Activated T-cell treated with anti-CD3 and anti-CD28 coated beads for 1 hour (primary cell): ENCODE measurements at places on chromosomes 16 and 17.

DNA sequence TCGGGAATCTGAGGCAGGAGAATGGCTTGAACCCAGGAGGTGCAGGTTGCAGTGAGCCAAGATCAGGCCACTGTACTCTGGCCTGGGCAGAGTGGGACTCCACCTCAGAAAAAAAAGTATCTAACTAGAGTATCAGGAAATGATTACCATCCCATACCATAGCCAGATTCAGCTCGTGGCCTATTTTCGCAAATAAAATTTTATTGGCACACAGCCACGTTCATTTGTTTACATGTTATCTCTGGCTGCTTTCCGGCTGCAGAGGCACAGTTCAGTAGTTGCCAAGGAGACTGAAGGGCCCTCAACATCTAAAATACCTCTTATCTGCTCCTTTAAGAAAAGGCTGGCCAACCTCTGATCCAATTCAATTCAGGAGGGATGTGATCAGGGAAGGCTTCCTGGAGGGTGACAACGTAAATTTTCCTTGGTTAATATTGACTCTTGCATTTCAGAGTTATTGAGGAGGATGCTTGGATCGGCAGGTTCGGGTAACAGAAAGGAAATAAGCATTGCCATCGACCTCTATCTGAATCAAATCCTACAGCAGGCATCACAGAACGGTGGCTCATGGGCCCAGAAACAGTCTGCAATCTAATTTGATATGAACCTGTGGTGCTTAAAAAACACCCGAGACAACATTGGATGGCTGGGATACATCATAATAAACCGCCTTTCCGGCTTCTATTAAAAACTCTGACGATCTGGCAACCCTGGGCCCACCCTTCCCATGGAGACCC, 73.8 kb downstream of the XYLT1 start:
- DNase-seq, result no peak

GRCh38 chr16:4846503-4846900, 586 bp downstream of the GLYR1 start:
- DNase-seq, result no peak

GRCh38 chr17:4093456-4093855, 49.4 kb downstream of the ZZEF1 start:
- no peak for DNase-seq

- no peak for DNase-seq
These were observed 13.4 kb downstream of the HSPB9 start for GRCh38 chr17:42135664-42136653.

- DNase-seq, result no peak
These were observed 1.6 kb upstream of the SPATA32 start for GRCh38 chr17:45263477-45263860.

DNA sequence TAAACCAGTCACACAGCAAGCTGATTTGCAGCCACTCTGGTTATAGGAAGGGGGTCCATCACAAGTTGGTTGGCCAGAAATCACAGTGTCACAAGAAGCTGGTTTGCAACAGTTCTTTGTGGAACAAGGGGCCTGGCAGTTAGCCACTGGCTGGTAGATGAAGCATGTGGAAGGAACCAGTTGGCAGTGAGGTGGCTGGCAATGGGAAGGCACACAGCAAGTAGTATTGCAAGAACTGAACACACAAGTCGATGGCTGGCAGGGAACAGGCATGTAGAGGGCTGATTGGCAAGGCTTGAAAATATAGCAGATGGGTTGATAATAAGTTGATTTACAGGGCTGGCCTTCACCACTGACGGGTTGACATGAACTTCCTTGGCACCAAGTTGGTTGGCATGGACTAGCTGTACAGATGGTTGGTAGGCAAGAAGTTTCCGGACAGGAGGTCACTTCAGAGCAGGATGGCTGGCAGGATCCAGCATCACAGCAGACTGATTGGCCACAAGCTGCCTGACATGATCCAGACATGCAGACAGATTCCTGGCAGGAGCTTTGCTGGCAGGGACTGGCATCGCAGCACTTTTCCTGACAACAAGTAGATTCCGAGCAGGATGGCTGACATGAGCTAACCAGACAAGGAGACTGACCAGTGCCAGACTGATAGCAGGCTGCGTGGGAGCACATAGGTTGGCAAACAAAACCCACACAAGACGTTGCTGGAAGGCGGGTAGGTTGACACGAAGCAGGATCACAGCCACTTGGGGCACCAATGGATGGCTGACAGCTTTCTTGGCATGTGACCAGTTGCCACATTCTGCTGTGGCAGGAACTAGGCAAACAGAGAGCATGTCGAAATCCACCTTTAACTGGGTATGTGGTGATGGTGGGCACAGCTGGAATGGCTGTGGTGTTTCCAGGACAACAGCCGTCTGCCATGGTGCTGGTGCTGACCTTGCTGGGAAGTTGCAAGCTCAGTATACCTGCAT, at the start of gene KRTAP29-1:
Gene KRTAP29-1, minus strand, starts transcription at position 936 of the 986 bp plus-strand sequence. Its CDS starts 0 bp downstream, at position 936.
- DNase-seq, result no peak

DNA sequence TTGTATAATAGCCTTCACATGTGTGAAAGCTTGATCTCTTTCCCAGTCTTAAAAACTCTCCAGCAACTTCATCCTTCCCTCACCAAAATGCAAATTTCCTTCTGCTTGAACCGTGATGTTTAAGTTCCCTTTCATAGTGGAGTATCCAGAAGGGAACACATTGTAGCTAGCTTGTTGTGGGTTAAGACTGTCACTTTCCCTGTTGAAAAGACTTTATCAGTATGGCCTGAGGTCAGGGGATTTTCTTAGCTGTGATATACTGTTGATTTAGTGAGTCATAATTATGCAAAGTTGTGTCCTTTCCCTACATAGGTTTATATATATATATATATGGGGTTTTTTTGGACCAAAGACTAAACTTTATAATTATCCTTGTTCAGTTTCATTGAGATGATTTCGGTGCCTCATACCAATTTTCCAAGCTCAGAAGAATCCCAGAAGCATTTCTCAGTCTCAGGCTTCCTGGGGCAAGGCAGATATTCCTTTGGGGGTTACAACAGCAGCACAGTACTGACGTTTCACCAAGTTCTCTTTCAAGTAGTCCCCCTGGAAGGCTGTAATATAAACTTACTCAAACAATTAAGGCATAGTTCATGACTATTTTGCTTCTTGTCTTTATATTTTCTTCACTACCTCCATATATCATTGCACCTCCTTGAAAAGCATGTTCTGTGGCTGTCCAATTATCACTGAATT, 35.7 kb downstream of the ESRP2 start:
- DNase-seq, result no peak

DNA sequence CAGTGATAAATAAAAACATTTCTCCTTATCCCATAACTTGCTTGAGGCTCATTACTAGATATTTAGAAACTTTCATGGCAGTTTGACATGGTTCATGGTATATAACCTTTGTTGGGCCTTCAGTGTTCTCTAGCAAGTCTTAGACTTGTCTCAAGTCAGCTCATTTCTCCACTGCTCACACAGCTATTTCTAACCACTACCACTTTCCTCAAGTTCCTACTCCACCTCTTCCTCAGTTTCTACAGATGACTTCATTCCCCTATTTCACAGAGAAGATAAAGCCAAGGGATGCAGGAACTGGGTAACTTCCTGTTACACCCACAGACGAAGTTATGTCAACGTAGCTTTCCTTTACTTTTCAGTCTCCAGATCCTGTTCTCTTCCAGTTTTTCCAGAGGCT, 23.2 kb downstream of the NLK start:
- DNase-seq, result no peak

- no peak for DNase-seq
These were observed 191.1 kb downstream of the ZFHX3 start for GRCh38 chr16:72856797-72857196.

DNA sequence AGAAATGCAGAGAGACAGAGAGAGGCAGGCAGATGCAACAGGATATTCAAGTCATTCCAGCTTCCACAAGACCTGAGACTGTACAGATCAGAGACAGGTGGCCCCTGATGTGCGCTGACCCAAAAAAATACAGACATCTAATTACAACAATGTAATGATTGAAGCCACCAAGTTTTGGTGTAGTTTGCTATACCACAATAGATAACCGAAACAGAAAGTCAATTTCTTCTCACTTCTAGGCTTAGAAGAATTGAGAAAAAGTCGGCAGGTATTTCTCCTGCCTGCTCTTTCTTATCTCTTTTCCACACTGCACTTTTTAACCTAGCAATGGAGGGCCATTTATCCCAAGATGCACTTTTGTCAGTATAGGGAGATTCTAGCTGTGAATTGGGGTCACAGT, 949.2 kb downstream of the CDH11 start:
- DNase-seq, result no peak

- peak; percentile 33 for DNase-seq
These were observed at the start of gene EME2 for GRCh38 chr16:1772362-1772907. TSS of gene EME2 (plus strand) at chr16:1772810. CDS start at chr16:1773228, 418 bp downstream.

GRCh38 chr17:68353111-68353521, 61.8 kb downstream of the ARSG start:
- DNase-seq, result no peak

GRCh38 chr17:71335212-71335611, 785.6 kb upstream of the SOX9 start:
- no peak for DNase-seq

DNA sequence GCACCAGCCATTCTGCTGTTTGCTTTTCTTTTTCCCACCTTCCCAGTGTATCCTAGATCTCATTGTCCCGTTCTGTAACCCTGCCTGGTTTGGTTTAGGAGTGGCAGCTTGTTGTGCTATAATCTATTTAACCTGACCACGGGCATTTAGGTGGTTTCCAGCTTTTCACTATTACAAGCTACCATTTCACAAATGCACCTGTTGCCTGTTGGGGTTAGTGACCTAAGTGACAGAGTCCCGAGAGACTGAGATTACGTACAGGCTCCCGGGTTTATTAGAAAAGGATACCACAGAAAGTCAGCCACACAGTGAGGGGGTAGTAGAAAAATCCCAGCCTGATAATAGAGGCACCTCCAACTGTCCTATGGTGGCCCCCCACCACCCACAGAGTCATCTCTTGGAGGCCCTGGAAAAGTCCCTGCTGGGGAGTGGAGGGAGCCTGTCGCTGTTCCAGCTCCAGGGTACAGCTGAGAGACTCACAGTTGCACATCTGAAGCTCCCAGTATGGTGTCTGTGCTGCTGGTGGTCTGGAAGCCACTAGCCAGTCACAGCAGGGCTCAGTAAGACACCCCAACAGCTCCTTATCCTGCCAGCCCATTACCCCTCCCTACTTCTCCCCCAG, 21.2 kb downstream of the CLEC16A start:
- no peak for DNase-seq

DNA sequence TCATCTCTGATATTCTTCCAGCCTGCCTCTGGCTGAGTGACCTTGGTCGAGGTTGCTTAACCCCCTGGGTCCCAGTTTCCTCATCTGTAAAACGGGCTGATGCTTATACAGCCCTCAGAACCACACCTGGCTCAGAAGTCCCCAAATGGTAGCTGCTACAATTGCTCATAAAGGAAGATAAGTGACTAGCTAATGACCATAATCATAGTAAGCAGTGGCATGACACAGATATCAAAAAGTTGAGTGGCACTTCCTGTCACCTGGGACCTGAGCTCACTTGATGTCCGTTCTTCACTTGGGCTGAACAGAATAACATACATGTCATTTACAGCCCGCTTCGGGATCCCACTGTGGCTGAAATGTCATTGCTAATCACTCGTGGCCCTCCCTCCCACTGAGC, 1.8 kb downstream of the MGRN1 start:
- no peak for DNase-seq

DNA sequence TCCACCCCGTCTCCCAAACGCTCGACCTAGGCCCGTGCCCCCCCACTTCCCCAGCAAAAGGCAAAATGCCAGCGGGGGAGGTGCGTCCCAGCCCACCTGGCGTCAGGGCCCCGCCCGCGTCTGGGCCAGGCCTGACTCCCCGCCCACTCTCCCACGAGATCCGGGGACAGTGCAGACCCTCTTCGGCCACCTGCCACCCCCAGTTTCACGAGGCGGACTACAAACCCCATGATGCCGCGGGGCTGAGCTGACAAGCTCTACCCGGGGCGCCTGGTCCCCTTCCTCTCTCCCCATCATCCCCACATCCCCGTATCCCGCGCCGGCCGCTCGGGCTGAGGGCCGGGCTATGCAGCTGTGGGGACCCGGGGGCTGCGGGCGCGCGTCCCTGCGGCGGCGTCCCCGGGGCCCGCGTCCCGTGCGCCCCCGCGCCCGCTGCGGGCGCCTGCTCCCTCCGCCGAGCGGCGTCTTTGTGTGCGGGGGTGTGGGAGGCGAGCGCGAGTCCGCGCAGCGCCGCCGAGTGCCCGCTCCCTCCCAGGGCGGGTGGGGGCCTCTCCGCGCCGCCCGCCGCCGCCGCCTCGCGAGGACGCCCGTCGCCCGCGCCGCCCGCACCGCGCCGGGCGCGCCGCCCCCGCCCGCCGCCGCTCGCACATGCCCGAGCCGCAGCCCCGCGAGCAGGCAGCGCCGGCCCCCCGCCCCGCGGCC, at the start of gene ANKRD13B:
Gene ANKRD13B, plus strand, starts transcription at position 283 of the 702 bp plus-strand sequence. CDS start 490 bp downstream, outside the sequence.
- no peak for DNase-seq

- no peak for DNase-seq
These were observed 11.9 kb upstream of the FAAP100 start for GRCh38 chr17:81563861-81564586.

- DNase-seq, result no peak
These were observed 151.2 kb upstream of the TBX2 start for GRCh38 chr17:61248399-61248798.
